ENCODE measurements at places on chromosomes 16 and 17. TPM values are rescaled to one million over a fixed set of nuclear protein-coding genes. Genes with fewer than 3 reads are reported as not detected.

The RBFOX1 gene
- polyA plus RNA-seq = 3.4 TPM

The SEPTIN12 gene
- polyA plus RNA-seq = 12.0 TPM

DNA sequence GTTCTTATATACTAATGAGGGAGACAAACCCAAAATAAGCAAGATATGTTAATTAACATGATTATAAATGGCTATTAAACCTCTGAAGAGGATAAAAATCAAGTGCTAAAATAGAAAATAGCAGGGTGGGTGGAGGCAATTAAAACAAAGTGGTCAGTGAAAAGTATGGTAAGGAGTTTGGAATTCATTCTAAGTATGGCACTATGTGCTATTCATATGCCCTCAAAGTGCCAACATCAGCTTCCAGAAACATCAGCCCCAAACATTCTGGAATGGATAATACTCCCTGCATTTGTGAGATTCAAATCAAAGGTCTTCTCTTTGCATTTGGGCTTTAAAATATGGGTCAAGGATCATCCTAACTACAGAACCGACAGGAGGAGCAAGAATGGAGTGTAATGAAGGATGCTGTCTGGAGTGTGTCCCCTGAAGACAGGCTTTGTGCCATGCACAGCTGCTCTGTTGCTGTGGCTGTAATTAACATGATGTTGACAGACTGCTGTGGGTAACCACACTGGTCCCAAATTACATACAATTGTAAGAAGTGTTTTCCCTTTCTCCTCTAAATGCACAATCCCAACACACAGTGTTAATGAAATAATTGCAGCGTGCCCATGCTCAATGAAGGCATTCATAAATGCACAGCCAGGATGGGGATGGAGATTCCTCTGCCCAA lies 93.1 kb downstream of the VAT1L start:
- no peak for DNase-seq

DNA sequence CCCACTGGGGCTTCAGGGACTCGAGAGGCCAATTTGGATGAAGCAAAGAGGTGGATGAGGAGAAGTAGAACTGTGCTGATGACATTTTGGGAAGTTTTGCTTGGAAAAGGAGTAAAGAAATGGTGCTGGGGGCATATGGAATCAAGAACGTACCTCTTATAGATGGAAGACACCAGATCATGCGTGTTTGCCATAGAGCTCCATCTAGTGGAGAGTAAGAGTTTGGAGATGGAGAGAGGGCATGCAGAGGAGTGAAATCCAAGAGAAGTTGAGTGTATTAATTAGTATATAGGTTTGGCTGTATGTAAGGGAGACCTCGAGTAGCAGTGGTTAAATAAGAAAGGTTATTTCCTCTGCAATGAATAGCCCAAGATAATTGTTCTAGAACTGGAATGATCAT lies 56.0 kb downstream of the SHISA6 start:
- DNase-seq = peak; percentile 20

- no peak for DNase-seq
Observed at GRCh38 chr16:73068541-73069401, 20.8 kb upstream of the ZFHX3 start.

DNA sequence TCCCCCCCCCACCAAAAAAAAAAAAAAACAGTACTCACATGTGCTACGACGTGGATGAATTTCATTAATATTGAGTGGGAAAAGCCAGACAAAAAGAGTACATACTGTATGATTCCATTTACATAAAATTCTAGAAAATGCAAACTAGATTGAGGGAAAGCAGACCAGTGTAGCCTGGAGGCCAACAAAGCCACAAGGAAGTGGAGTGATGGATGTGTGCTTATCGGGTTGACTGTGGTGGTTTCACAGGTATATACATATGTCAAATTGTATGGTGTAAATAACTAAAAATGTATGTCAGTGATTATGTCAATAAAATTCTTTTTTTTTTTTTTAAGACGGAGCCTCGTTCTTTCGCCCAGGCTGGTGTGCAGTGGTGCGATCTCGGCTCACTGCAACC lies 1.9 kb upstream of the PLD6 start:
- no peak for DNase-seq

The C16orf46 gene
- 4.1 TPM for polyA plus RNA-seq

DNA sequence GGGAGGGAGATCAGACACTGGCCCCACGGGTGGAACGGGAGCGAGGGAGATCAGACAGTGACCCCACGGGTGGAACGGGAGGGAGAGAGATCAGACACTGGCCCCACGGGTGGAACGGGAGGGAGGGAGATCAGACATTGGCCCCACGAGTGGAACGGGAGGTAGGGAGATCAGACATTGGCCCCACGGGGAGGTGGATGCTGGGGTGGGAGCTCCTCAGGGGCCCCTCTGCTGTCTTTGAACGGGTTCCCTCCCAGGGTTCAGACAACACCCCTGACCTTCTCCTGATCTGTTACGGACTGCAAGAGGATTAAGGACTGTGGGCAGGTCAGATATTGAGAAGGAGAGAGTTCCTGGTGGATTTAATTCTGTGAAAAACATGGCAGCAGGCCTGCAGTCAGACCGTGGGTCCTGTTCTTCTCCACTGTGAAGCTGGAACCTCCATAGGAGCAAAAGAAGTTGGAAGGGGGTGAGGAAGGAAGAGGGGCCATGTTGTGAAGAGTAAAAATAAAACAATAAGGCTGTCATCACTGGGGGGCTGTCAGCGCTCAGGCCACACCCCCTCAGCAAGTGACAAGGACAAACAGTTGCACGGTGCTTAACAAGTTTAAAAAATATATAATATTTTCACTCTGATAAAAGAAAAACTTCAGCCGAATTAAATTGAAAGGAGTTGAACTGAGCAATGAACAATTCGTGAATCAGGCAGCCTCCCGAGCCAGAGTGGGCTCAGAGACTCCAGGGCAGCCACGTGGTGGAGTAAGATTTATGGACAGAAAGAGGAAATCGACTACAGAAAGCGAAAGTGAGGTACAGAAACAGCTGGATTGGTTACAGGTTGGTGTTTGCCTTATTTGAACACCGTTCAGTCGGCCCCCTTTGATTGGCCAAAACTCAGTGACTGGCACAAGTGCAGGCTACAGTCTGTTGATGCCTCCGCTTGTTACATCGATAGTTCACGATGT lies 348.7 kb upstream of the TNRC6C start:
- peak; percentile 53 for DNase-seq

DNA sequence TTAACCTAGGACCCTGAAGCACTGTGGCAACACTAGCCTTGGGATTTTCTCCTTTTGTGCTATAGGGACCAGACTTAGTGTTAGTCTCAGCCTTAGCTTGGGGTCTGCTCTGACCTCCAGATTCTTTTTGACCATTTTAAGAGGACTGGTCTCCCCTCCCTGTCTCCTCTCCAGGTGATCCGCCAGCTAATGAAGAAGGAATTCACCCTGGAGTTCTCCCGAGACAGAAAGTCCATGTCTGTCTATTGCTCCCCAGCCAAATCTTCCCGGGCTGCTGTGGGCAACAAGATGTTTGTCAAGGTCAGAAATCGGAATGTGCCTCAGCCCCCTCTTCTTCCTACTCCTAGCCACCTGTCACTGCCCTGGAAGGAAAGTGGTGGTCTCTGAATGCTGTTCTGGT lies 19.5 kb downstream of the ATP2A1 start:
- no peak for DNase-seq

GRCh38 chr16:7333180-7333725 lies 608 bp downstream of the RBFOX1 start:
- no peak for DNase-seq

DNA sequence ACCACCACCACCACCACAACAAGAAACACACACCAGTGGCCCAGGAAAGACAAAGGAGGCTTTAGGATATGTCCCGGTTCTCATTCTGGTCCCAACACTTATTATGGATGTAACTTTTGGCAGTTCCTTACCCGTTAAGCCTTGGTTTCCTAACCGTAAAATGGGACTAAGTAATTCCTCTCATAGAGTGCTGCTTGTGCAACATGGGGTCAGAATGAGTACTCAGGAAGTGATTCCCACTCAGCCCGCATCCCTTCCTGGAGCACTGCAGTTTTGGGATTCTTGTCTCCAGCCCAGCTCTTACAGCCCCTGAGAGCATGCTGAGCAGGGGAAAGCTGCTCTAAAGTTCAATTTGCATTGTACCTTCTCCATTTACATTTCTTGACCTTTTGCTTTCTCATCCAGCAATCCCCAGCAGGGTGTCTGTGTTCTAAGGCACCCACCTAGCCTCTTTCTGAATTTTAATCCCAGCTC lies 262.6 kb downstream of the PRKCA start:
- no peak for DNase-seq

The C17orf58 gene
- polyA plus RNA-seq = 23.5 TPM

GRCh38 chr17:10429421-10430045 lies 7.8 kb upstream of the MYH8 start:
- no peak for DNase-seq

GRCh38 chr16:28473714-28474265 lies 1.7 kb upstream of the NPIPB7 start:
- DNase-seq = no peak

DNA sequence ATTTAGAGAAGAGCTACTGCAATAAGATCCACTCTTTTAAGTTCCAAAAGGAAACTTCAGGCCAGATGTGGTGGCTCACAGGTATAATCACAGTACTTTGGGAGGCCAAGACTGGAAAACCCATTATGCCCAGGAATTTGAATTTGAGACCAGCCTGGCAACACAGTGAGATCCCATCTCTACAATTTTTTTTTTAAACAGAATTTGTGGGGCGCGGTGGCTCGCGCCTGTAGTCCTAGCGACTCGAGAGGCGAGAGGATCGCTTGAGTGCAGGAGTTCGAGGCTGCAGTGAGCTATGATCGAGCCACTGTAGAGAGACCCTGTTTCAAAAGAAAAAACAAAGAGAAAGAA lies 793 bp downstream of the COG7 start:
- peak; percentile 4 for DNase-seq

The STH gene
- not detected for polyA plus RNA-seq

The AATK gene
- polyA plus RNA-seq = 6.0 TPM

GRCh38 chr17:28598389-28598788 lies 436 bp downstream of the SPAG5 start:
- no peak for DNase-seq

The RUNDC1 gene
- polyA plus RNA-seq = 19.1 TPM

The TSEN54 gene
- 45.4 TPM for polyA plus RNA-seq

The ABI3 gene
- polyA plus RNA-seq = 6.1 TPM

The ZMYND15 gene
- 0.58 TPM for polyA plus RNA-seq

DNA sequence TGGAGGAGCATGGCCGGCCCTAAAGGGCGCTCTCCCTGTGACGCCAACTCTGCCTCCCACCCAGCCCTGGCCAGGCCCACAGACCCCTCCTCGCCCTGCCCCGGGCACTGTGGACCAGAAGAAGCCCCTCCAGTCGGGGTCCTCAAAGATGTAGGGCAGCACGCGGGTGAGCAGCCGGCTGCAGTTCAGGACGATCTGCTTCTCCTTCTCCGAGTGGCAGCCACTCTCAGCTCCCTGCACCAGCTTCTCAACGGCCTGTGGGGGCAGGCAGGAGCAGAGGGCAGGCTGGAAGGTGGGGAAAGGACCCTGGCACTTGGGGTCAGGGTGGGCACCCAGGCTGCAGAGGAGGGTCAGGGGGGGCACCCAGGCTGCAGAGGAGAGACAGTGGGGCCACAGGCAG lies 8.9 kb downstream of the HID1 start:
- no peak for DNase-seq

GRCh38 chr17:50613007-50613992 lies 21.4 kb upstream of the ABCC3 start:
- no peak for DNase-seq

DNA sequence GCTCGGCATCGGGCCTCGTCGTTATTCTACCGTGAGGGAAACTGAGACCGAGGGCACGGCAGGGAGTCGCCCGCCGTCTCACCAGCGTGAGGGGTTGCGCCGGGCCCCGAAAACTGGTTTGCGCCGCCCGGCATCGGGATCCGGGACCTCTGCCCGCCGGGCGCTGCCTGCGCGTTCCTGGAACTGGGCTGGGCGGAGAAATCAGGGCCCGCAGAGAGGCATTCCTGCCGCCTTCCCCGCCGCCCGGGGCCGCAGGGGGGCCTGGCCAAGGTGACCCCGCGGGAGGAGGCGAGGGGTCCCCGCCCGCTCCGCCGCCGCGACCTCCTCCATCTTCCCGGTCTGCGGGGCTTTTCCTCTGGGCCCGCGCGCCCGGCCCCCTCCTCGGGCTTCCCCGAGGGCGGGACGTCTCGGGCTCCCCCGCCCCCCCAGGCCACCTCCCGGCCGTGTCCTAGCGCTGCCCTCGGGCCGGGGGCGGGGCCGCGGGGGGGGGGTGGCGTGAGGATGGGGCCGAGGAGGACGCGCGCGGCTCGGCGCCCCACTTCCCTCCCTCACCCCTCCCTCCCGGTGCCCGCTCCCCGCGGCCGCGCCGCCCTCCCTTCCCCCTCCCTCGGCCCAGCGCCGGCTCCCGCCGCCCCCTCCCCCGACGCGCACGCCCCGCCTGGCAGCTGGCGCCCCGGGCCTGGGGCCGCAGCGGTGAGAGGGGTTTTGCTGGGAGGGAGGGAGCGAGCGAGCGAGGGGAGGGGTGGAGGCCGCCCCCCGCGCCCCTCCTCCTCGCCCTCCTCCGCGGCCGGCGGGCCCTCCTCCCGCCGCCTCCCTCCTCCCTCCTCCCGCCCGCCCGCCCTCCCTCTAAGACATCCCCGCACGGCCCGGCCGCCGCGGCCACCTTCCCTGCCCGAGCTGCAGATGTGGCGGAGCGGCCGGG lies at the start of gene GLIS2:
Gene GLIS2, plus strand, starts transcription at position 882 of the 922 bp plus-strand sequence. CDS start 16,214 bp downstream, outside the sequence.
- DNase-seq = peak; percentile 88
